ENCODE measurements at places on chromosomes 5 and 9.
A peak's percentile ranks its signal among the peaks of the same experiment; 100 is the strongest.

DNA sequence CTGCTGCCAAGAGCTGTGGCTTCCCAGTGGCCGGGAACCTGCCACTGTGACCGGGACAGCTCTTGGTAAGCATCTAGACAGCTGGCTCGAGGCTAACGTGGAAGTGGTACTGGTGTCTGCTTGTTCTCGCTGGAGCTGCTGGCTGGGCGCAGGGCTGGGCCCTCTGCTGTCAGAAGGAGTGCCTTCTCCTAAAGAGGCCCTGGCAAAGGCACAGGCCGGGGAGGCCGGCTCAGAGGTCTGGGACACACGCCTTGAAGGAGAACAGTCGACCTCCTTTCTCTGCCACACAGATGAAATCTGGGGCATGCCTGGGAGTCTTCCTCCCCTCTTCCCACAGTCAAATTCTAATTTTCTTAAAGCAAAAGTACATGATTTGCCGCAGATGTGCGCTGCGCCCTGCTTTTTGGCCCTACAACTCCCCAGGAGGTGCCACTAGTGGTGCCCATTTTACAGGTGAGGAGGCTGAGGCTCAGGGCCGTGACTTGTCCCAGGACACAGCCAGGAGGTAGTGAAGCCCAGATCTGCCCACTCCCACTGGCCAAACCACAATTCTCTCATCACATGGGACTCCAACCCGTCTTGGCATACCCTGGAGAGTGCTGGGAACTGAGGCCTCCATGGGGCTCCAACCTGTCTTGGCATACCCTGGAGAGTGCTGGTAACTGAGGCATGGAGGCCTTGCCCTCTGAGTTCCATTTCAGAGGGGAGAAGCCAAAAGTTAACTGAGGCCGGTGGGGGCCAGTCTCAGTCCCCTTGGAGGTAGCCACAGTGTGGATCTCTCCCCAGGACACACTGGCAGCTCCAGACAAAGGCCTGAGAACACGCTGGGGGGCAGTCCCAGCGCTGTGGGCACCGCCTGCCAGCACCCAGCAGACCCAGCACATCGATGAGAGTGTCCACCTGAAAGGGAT, 12.0 kb upstream of the RXRA start:
- DNase-seq: no peak

GRCh38 chr5:33843579-33843978, 48.2 kb downstream of the ADAMTS12 start:
- no peak for DNase-seq

- DNase-seq: peak; percentile 85
Measured at GRCh38 chr9:128702445-128702948, at the start of gene PKN3. Gene PKN3 (plus strand): TSS chr9:128702503. CDS start chr9:128702916, 413 bp downstream.

DNA sequence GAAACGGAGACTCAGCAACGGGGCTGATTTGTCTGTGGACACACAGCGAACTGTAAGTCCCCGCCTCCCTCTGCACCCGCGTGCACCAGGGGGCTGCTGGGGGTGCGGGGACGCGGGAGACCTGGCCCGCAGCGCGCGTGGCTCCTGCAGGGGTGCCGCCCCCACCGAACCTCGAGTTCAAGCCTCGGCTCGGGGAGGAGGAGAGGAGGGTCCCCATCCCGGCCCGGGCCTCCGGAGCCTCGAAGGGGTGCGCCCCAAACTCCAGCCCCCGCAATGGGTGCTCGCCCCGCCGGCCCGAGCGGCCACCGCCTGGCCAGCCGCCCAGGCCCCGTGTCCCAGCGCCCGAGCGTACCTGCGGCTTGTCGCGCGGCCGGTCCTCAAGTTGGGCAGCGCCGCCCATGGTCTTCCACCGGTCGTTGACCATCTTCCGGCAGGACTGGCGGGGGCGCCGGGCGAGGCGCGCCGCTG, 829 bp downstream of the FIBCD1 start:
- no peak for DNase-seq

Measured in activated CD4-positive, alpha-beta T cell treated with anti-CD3 and anti-CD28 coated beads for 4 hours (primary cell).